ENCODE measurements at places on chromosomes 4 and X.

DNA sequence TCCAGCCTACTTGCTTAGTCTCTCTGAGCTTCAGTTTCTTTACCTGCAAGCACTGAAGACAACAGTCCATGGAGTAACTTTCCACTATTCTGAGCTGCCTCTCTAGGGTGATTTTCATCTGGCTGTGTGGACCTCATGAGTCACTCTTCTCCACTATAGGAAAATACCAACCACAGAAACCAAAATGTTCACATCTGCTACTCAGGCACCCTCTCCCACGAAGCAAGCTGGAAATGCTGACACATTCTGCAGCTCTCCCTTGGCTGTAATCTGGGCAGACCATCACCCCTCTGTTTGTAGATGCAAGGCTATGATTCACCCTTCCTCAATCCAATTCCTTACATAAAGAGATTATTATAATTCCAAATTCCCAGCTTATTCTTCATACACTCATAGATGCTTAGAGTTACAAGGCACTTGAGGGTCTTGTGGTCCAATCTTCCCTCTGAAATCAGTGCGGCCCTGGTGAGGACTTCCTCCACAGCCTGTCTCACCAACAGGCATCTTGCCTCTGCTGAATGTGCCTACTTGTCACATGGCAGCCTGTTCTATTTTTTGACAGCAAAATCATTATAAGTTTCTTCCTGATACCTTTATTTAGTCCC, 97.0 kb upstream of the LNX1 start:
- no peak for DNase-seq

DNA sequence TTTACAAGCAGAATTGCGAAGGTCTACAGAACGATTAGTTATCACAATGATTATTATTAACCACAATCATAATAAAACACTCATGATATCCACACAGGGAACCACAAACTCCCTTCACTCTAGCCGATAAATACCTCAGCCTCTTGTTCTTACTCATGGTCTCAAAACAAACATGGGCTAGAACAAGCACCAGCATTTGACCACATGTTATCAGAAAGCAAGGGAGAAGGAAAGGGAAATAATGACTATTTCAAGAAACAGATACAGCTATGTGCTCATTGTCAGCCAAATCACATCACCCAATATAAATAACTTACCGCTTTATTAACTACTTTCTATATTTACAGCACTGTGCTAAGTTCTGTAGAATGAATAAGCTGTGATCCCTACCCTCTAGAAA, 663.2 kb upstream of the HTR2C start:
- no peak for DNase-seq

GRCh38 chr4:45241976-45242375, 515.6 kb upstream of the GNPDA2 start:
- DNase-seq: no peak

DNA sequence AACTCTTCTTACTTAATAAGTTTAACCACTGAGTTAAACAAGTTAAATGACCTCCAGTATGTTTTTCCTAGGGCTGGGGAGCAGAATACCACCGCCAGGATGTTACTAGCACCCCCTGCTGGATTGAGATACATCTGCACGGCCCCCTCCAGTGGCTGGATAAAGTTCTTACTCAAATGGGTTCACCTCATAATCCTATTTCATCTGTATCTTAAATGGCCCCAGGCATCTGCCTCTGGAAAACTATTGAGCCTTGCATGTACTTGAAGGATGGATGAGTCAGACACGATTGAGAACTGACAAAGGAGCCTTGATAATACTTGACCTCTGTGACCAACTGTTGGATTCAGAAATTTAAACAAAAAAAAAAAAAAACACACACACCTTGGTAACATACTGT, 61.5 kb upstream of the MMAA start:
- DNase-seq: no peak

- no peak for DNase-seq
These were observed 39.9 kb downstream of the PDS5A start for GRCh38 chr4:39937683-39938268.

GRCh38 chrX:45667666-45668065, 467.0 kb upstream of the DIPK2B start:
- DNase-seq: no peak

DNA sequence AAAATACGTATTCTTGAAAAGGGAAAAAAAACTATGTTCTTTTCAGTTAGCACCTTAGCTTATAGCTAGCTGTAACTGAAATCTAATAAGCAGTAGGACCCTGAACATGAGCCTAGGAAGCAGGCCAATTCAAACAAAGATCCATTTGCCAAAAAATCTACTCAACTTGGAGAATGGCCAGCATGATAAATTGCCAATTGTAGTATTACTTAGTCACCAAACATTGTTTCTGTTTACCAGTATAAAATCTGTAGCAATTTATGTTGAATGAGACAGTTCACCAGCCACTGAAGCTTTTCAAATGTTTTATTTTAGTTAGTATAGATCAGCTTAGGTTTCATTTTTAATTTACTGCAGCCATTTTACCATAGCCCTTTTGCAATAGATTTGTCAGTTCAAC, 323.6 kb upstream of the DIPK2B start:
- DNase-seq: no peak
